ENCODE measurements at places on chromosomes 5 and 9.
A peak's percentile ranks its signal among the peaks of the same experiment; 100 is the strongest.

GRCh38 chr5:166031926-166032325, 2259.5 kb upstream of the WWC1 start:
- no peak for DNase-seq

GRCh38 chr5:97498657-97499056, 315.6 kb upstream of the RIOK2 start:
- no peak for DNase-seq

DNA sequence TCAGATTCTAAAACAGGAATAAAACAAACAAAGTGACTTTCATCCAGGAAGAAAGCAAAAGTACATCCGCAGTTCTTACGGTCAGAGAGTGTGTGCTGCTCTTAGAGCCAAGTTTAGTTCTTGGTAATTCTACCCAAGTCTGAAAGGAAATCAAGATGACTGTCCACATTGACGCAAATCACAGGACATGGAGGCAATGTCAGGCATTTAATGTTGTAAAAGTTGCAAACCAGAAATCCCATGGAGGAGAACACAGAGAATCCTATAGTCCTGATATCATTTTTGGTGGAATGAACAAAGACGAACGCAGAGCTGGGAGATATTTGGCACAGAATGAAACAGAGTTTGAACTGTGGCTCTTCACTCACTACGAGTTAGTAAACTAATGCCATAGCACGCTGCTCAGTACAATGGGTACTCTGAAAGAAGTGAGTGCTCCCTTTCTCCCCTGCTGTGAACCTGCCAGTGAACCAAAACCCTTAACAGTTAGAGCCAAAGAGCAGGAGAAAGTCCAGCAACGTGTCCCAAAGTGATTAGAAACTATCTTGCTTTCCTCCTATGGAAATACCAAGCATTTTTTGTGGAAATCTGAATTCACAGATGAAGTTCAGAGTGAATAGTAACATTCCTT, 74.3 kb downstream of the MUSK start:
- DNase-seq: peak; percentile 70

DNA sequence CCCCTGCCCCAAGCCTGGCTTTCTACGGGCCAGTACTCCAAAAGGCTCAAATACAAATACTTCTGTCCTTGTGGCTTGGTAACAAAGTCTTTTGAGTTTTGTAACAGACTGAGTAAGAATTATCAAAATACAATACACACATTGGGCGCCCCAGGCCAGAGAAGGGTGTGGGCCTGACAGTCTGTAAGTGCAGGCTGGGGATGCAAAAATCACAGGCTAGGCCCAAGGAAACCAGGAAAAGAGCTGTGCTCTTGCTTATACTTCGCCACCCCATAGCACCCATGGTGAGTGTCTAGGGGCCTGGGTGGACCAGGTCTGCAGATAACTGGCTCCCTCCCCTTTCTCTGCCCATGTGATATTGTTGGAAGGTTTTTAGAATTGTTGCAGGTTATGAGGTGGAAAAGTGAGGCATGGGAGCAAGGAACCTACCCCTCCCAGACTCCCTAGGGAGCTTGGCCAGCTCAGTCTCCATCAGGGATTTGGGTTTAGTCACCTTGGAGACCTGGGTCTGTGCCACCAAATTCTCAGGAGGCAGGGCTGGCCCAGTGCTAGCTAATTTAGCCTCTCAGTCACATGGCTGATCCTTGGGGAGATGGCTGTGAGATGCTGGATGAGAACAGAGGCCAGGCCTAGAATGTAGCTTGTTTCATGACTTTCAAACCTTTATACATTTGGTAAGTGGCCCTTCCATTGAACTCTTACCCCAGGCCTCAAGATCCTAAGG, 72.9 kb downstream of the TARS1 start:
- DNase-seq: no peak

GRCh38 chr5:152523964-152524363, 118.9 kb upstream of the NMUR2 start:
- DNase-seq: no peak

DNA sequence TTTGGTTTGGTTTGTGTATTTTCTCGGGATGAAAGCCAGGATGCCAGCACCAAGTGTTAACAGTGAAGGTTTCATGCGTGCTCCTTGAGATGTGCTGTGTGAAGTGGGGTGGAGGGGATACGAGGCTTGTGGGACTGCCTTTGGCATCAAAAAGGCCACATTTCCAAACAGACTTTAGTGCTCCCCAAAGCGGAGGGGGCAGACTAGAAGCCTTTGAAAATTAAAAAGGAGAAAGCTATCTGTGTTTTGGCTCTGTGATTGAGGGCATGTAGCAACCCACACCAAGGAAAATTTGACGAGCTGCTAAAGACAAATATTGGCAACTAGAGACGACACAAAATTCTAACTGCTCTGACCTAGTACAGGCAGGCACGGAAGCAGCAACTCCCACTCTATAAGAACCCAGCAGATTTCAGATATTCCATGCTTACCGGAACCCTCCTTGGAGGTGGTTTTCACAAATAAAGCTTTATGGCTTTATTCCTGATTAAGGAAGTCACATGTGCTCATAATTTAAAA, 154.5 kb downstream of the ARSB start:
- DNase-seq: no peak

- DNase-seq: no peak
These were observed 58.6 kb downstream of the SLIT3 start for GRCh38 chr5:169242175-169242848.

- no peak for DNase-seq
These were observed 416.6 kb downstream of the KIF4B start for GRCh38 chr5:155430192-155430591.

DNA sequence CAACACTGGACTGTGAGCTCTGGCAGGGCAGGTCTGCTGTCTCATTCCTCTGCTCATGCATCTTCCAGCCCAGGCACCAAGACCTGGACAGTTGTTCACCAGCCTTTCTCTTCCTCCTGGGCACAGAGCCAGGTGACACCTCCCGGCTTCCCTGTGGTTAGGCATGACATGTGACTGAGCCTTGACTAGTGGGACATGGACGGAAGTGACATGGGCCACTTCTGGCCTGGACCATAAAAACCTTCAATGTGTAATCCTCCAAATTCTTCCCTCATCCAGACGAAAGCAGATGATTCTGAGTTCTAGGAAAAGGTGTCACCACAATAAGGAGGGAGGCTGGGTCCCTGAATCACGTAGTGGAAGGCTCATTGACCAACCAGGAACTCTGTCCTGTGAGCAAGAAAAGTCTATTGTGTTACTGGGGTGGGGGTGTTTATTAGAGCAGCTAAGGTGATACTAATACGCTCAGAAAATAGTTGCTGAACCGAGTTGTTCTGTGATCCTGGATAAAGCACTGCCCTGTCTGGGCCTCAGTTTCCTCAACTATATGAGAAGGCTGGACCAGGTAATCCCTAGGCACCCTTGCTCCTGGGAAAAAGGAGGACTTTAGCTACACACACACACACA, 26.6 kb upstream of the CRB2 start:
- peak; percentile 76 for DNase-seq

DNA sequence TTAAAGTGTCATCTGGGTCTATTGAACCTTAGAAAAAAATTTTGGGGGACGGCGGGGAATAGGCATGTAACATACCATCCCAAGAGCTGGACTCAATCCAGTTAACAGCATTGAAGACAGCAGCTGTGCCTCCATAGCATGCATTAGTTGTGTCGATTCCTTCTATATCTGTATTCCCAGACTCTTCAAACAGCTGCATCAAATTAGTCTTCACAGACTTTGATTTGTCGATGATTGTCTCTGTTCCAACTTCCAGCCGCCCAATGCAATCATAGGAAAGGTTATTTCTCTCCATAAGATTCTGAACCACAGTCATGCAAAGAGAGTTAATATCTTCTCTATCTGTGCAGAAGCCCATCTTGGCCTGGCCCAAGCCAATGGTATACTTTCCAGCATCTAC, 14.8 kb downstream of the HMGCS1 start:
- no peak for DNase-seq

DNA sequence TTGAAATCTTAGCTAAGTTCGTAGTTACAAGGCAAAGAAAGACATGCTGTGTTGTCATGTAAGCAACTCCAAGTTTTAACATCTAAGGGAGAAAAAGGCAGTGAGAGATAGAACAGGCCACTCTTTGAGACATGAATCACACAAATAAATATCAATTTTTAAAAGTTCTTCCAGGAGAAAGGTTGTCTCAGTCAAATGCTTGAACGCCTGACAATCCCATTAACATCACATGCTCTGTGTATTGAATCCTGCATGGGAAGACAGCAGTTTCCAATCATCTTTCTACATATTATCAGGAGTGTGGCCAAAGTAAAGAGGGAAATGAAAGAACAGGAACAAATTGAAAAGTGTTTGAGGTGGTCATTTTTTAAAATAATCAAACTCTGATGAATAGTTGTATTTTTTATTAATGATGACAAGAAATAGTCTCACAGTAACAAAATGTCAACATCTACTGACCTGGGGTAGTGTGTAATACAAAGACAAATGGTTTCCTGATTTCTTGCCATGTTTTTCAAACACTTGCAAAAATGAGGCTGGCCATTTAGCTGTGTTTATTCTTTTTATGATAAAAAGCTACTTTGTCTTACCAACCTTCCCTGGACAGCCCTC, 6.4 kb upstream of the C6 start:
- DNase-seq: no peak

DNA sequence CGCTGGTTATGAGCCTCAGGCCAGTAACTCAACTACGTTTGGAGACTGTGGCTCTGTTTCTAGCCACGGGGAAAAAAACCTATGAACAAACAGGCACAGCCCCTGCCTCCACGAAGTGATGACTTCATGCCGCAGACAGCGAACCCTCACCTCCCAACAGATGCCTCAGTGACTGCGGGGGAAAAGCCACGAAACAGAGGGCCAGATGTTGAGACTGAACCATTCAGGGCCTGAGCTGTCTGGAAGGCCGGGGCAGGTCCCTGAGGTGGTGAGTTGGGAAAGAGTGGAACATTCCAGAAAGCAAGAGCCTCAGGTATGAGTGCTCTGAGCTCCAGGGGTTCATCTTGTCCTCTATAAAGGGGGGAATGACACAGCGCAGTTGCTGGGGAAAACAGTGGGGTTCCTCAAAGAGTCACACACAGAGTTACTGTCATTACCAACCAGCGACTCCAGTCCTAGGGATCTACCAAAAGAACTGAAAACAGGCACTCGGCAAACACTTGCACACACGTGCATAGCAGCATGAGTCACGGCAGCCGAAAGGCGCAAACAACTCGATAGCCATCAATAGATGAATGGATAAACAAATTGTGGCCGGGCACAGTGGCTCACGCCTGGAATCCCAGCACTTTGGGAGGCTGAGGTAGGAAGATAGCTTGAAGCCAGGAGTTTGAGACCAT, 15.3 kb downstream of the PLPP7 start:
- no peak for DNase-seq

DNA sequence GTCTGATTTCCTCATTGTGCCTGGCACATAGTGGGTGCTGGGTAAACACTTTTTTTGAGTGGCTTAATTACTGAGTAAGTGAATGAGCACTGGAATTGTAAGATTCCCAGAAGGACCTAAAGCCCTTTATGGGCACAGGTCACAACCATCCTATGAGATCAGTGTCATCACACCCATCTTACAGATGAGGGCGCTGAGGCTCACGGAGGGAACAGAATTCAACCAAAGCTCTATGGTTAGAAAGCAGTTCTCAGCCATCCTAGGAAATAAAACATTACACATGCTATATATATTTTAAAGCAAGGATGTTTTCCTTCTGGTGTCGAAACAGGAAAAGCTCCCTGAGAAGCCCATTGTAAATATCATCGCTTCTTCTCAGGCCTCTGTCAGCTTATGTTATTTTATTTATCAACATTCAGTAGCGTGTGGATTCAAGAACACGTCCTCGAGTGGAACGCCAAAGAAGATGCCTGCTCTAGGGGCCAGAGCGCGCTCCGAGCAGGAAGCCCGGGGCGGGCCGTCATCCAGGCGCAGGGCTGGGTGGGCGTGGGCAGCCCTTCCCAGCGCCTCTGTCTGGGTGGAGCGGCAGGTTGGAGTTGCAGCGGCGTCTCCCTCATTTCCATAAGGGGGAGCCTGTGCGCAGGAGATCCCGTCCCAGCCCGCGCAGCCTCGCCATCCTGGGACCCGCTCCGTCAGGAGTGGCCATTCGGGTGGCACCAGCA, 155.8 kb upstream of the SMIM23 start:
- DNase-seq: no peak

- DNase-seq: no peak
These were observed 180.2 kb downstream of the ADCY2 start for GRCh38 chr5:7576023-7576715.

- no peak for DNase-seq
These were observed 5.6 kb downstream of the EXD3 start for GRCh38 chr9:137417161-137418021.

GRCh38 chr5:43041669-43042175, 1.6 kb upstream of the ANXA2R start:
- peak; percentile 78 for DNase-seq

DNA sequence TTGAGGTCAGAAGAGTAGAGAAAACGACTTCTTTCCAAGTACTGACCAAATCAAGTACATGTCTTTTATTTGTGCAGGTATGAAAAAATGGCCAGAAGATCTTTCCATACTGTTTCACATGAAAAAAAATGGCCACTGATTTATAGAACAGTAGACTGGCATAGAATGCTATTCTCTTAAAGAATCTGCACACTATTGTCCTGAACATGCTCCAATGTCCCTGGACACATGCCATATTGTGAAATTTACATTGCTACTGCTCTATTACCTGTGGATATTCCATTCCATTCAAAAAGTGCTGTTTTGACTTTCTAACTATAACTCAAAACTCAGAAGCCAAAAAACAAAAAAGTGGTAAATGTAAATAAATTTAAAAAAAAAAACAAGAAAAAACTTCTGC, 60.6 kb downstream of the FBXL17 start:
- DNase-seq: no peak
